ENCODE measurements at places on chromosomes 3 and 15. TPM values are rescaled to one million over a fixed set of nuclear protein-coding genes. Genes with fewer than 3 reads are reported as not detected.

DGKG gene
- not detected for polyA plus RNA-seq

KCNMB2 gene
- not detected for polyA plus RNA-seq

TRPM7 gene
- 9.4 TPM for polyA plus RNA-seq

MOBP gene
- polyA plus RNA-seq = not detected

CCDC13 gene
- polyA plus RNA-seq = 0.26 TPM

BNC1 gene
- not detected for polyA plus RNA-seq

PLCB2 gene
- polyA plus RNA-seq = 18.3 TPM

LRRC28 gene
- polyA plus RNA-seq = 29.3 TPM

RLBP1 gene
- polyA plus RNA-seq = not detected

ROPN1B gene
- polyA plus RNA-seq = not detected

DNAJC17 gene
- 32.7 TPM for polyA plus RNA-seq

TNFSF10 gene
- 57.0 TPM for polyA plus RNA-seq

C3orf22 gene
- polyA plus RNA-seq = not detected

HTR3E gene
- not detected for polyA plus RNA-seq

ZDHHC23 gene
- polyA plus RNA-seq = 0.49 TPM

MAPK6 gene
- polyA plus RNA-seq = 15.9 TPM

NR2E3 gene
- not detected for polyA plus RNA-seq

UTS2B gene
- polyA plus RNA-seq = not detected

ACKR2 gene
- not detected for polyA plus RNA-seq

TF gene
- not detected for polyA plus RNA-seq

CYP8B1 gene
- polyA plus RNA-seq = not detected

ACTC1 gene
- polyA plus RNA-seq = not detected

SLC2A2 gene
- not detected for polyA plus RNA-seq

MYLK gene
- polyA plus RNA-seq = not detected

C15orf62 gene
- not detected for polyA plus RNA-seq

CHMP2B gene
- 66.9 TPM for polyA plus RNA-seq

TM4SF4 gene
- polyA plus RNA-seq = not detected

HCLS1 gene
- polyA plus RNA-seq = 499 TPM

SAMMSON gene
- not detected for polyA plus RNA-seq

PRSS50 gene
- not detected for polyA plus RNA-seq

CCDC80 gene
- 0.07 TPM for polyA plus RNA-seq

SCN10A gene
- not detected for polyA plus RNA-seq

NDN gene
- 1.1 TPM for polyA plus RNA-seq

OSTN gene
- polyA plus RNA-seq = not detected

LRRC31 gene
- polyA plus RNA-seq = not detected

SPINT1 gene
- polyA plus RNA-seq = 1.9 TPM

MAGEL2 gene
- polyA plus RNA-seq = not detected

GLCE gene
- 17.3 TPM for polyA plus RNA-seq

DNAH12 gene
- not detected for polyA plus RNA-seq

ERICH6 gene
- polyA plus RNA-seq = not detected

FOXB1 gene
- 0.67 TPM for polyA plus RNA-seq

CACNA1D gene
- polyA plus RNA-seq = 0.03 TPM

CTDSPL gene
- polyA plus RNA-seq = not detected

DNAJC13 gene
- polyA plus RNA-seq = 12.7 TPM

GCNT3 gene
- 0.32 TPM for polyA plus RNA-seq

SAXO2 gene
- polyA plus RNA-seq = 7.4 TPM

SLC35G2 gene
- polyA plus RNA-seq = 0.06 TPM

ARIH1 gene
- 15.1 TPM for polyA plus RNA-seq

FEZF2 gene
- not detected for polyA plus RNA-seq

Data from CD4-positive, CD25-positive, alpha-beta regulatory T cell (primary cell).